ENCODE measurements at places on chromosomes 4 and X.

- no peak for DNase-seq
Measured at GRCh38 chrX:97330151-97330550, 446.4 kb downstream of the RPA4 start.

DNA sequence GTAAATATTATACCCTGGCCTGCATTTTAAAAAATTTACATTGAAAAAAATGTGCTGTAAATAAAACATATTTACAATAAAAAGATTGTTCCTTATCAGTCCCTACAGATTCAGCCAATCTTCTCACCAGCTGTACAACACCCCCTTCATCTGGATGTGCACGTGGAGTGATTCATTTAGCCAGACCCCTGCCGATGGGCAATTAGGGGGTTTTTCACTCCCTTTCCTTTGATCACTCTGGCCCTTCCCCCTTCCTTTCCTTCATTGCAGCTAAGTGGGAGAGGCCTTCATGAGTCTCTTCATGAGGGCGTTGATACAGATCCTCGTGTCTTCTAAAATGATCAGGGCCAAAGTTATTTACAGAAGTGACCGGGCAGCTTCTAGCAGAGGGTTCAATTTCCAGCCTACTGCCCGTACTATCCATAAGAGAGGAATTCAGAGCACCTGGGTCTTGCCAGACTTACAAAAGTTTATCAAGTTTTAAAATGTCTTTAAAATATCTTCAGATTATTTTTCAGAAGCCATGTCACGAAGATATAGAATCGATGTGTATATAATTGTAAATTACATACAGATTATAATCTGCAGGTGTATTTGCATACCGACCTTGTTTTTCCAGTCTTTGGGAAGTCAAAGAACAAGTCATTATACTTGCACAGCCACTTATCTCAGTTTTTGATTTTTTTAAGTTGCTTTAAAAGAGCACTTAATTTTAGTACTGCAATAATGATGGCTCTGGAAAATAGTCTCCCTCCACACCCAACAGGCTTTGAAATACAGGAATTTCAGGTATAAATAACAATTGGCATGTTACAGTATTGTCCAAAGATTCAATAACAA is 21.4 kb upstream of the RASL11B start:
- DNase-seq, result no peak

GRCh38 chr4:88746206-88746605 is 48.6 kb upstream of the NAP1L5 start:
- no peak for DNase-seq

DNA sequence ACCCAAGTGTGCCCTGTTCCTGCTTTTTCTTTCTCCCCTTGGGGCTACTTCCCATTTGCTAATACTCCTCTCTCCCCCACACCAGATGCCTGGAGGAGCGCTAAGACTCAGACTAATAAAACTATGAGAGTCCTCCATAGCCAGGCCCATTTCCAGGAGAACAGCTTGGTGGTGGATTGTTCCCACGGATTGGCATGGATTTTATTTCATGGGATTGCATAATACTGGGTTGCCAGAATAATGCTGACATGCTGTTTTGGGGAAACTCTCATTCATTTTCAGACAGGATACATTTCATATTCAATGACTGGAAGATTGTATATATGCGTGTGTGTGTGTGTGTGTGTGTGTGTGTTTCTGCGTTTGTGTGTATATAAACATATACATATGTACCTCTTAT is 447.5 kb upstream of the PITX2 start:
- DNase-seq, result no peak

GRCh38 chr4:23819041-23819511 is 70.8 kb downstream of the PPARGC1A start:
- no peak for DNase-seq

- DNase-seq, result no peak
Measured at GRCh38 chrX:48531358-48531959, 8.1 kb upstream of the TBC1D25 start.

DNA sequence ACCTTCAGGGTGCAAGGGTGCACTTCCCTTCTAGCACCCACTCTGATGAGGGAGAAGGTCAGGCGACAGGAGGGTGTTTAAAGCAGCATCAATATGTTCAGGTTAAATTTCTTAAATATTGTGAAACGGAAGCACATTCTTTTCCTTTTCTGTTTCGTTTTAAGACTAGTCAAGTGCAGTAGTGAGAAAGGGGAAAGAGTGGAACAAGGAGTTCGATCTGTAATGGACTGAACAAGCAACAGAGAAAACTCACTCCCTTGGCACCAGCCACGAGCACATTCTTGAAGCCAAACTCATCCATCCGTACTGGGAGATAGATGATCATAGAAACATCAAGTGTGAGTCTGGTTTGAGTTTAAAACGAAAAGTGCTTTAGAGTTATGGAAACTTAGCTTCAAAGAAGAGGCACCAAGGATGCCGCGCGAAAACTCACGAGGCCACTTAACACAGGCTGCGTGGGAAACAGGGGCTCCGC is 815 bp downstream of the FAM53A start:
- DNase-seq, result no peak

- no peak for DNase-seq
Measured at GRCh38 chr4:158835226-158836001, 66.6 kb downstream of the FNIP2 start.

- DNase-seq, result no peak
Measured at GRCh38 chr4:185192059-185192458, 11.7 kb downstream of the CFAP97 start.

DNA sequence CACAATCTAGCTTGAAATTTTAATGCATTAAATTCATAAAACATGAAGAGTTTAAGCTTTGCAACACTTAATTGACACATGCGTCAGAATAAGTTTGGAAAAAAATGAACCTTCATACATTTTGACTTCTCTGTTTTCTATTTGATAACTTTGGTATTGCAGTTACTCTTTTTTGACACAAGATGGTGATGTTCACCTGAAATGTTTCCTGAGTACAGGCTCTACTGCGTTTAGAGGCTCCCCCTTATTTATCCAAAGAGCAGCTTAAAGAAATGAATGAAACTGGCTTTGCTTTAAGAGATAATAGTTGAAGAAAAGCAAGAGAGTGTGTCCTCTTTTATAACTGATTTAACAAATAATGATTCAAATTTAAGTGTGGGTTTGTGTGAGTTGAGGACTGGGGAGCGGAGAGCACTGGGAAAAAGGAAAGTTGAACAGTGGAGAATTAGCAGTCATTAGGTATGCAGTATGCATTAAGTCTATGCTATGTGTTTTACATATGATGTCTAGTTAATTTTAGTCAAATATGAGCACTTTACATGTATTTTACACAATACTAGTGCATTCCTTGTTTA is 180.6 kb upstream of the NUDT6 start:
- no peak for DNase-seq

GRCh38 chr4:105587841-105588240 is 35.4 kb downstream of the ARHGEF38 start:
- DNase-seq, result no peak

GRCh38 chrX:136896121-136896914 is 15.8 kb upstream of the RBMX start:
- no peak for DNase-seq

All from T-helper 9 cell (primary cell).